ENCODE measurements at places on chromosomes 1 and 21. TPM values are rescaled to one million over a fixed set of nuclear protein-coding genes. Genes with fewer than 3 reads are reported as not detected.

GRCh38 chr1:155125511-155125945 is 2.1 kb upstream of the EFNA1 start:
- no peak for DNase-seq

DNA sequence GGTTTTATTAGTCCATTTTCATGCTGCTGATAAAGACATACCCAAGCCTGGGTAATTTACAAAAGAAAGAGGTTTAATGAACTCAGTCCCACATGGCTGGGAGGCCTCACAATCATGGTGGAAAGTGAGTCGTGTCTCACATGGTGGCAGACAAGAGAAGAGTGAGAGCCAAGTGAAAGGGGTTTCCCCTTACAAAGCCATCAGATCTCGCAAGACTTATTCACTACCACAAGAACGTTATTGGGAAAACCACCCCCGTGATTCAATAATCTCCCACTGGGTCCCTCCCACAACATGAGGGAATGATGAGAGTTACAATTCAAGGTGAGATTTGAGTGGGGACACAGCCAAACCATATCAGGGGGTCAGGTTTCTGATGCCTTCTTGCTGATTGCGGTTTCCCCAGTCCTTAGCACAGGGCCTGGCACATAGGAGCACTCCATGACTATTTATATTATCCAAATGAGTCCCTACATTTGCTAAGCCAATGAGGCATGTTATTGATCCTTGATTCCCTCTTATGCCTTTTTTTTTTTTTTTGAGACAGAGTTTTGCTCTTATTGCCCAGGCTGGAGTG is 35.3 kb upstream of the PAXBP1 start:
- DNase-seq: no peak

GRCh38 chr1:59543211-59543668 is 246.3 kb downstream of the FGGY start:
- no peak for DNase-seq

GRCh38 chr1:179831852-179832699 is 45.5 kb downstream of the TOR1AIP2 start:
- no peak for DNase-seq

DNA sequence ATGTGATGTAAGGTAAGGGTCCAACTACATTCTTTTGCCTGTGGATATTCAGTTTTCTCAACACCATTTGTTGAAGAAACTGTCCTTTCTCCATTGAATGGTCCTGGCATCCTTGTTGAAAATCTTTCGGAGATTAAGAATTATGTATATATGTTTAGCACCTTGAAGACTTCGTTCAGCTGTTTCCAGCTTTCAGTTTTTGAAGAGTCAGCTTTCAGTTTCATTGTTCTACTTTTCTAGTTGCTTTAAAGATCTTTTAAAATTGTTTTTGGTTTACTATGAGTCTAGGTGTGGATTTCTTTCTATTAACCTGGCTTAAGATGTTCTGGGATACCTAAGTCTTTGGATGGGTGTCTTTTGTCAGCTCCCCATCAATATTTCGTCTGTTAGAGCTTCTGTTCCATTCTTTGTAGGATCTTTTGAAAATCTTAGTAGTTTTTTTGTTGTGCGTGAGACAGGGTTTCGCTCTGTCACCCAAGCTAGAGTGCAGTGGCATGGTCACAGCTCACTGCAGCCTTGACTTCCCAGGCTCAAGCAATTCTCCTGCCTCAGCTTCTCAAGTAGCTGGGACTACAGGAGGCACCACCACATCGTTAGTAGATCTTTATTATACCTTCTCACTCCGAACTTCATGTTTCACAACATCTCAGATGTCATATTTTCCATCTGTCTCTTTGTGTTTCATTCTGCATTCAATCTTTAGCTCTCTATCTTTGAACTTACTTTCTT is 353.5 kb upstream of the B3GALT2 start:
- DNase-seq: peak; percentile 44

- DNase-seq: no peak
Observed at GRCh38 chr1:35572296-35572695, 818 bp upstream of the TFAP2E start.

- DNase-seq: no peak
Observed at GRCh38 chr1:89888480-89889322, 67.9 kb downstream of the LRRC8D start.

DNA sequence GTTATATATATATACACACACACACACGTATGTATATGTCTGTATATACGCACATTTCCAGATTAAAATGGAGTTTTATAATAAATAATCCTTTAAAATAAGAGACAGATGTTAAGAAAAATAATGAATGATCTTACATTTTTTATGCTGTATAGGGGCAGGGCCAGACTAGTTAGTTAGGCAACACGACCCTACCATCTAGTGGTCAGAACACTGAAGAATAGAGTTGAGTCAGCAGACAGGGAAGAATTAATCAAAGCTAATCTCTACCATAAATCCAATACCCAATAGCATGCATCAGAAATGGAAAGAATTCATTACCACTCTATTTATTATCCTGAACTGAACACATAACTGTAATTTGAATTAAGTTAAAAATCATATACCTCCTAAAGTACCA is 156.7 kb downstream of the BRINP3 start:
- DNase-seq: no peak

- DNase-seq: no peak
Observed at GRCh38 chr1:153100245-153100644, 5.9 kb upstream of the SPRR2E start.

- no peak for DNase-seq
Observed at GRCh38 chr1:54728027-54728426, 12.4 kb downstream of the TTC4 start.

- no peak for DNase-seq
Observed at GRCh38 chr1:206873603-206874188, 8.3 kb downstream of the IL20 start.

DNA sequence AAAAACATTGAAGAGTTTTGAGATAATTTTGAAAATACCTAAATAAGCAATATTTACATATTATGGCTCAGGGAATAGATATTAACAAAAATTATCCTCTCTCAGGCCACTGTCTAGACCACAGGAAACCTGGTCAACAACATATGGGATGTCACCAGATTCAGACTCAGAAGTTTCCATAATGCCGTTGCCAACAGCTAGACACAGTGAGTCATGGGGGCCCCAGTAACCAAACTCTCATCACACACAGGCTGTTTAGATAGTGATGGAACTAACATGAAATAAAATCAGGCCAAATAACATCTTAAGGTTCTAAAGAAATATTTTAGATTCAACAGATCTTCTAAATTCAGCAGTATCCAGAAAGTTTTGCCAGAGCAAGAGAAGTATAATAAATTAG is 681.7 kb upstream of the ADAMTS5 start:
- DNase-seq: no peak

GRCh38 chr21:45655124-45655523 is 11.6 kb downstream of the PCBP3 start:
- DNase-seq: no peak

- DNase-seq: no peak
Observed at GRCh38 chr1:106768077-106768476, 288.4 kb upstream of the PRMT6 start.

GRCh38 chr1:65469126-65469888 is 48.8 kb downstream of the LEPR start:
- DNase-seq: no peak

GRCh38 chr1:43438576-43438952 is 15.2 kb downstream of the HYI start:
- no peak for DNase-seq

DNA sequence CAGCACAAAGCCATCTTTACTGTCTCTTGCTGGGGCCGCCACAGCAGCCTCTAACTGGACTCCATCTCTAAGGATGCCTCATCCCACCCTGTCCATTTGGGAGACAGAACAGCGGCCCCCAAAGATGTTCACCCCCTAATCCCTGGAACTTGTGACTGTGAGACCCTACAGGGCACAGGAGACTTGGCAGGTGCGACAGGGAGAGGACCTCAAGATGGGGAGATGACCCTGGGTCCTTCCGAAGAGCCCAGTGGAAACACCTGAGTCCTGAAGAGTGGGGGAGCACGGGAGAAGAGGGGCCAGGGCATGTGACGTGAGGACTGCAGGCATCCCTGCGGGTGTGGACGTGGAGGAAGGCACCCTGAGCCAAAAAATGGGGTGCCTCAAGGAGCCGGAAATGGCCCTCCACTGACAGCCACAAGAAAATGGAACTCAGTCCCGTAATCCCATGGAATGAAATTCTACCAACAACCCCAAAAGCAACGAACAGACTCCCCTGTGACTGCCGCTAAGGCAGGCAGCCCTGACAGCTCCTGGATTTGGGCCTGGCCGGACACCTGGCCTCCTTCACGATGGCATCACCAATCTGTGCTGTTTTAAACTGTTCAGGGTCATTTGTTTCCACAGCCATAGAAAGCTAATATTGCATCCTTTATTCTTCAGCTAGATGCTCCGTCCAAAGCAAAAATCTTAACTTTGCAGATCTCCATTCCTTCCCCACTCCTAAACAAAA is 34.0 kb downstream of the C2CD2 start:
- DNase-seq: no peak

DNA sequence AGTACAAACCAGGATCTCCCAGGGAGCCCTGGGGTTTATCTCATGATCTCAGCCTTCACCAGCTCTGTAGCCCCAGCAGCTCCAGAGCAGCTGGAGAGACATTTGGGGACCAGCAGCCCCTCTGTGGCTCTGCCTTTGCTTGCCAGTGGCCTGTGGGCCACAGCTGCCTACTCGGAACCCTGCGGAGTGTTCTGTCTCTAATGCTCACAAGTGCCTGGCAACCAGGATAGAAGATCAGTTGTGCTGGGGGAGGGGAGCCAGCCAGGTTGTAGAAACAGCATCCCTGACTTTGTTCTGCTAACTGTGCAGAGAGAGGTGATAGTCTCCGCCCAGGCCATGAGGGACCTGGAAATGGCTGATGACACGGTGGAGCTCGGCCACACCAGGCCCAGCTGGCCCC is 50.9 kb upstream of the KCNJ15 start:
- DNase-seq: no peak

GRCh38 chr1:2208309-2209239 is 14.0 kb upstream of the FAAP20 start:
- no peak for DNase-seq

DNA sequence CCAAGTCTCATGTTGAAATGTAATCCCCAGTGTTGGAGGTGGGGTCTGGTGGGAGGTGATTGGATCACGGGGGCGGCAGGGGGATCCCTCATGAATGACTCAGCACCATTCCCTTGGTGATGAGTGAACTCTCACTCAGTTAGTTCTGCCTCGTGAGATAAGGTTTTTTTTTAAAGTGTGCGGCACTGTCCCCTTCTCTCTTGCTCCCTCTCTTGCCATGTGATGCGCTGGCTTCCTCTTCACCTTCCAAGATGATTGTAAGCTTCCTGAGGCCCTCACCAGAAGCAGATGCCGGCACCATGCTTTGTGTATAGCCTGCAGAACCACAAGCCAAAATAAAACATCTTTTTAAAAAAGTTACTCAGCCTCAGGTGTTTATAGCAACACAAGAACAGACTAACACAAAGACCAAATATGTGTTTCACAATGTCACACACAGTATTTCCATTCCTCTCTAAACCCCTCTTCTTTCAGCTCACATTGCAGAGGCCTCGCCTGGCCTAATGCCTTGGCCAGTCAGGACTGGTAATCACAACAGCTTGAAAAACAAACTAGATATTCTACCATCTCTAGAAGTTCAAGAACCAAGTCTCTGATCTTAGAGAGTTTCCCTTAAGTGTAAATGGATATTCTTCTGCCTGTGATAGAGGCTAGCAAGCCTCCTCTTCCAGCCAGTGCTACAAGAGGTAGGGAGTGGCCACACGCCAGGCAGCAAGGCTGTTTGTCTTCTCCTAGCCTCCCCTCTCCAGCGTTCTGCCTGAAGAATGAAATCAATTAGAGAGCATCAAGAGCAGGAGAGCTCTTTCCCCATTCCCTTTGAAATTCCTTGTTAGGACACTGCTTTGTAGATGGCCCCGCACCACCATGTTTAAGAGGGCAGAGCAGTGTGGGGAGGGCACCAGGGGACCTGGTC is 19.6 kb upstream of the RAP1A start:
- no peak for DNase-seq

DNA sequence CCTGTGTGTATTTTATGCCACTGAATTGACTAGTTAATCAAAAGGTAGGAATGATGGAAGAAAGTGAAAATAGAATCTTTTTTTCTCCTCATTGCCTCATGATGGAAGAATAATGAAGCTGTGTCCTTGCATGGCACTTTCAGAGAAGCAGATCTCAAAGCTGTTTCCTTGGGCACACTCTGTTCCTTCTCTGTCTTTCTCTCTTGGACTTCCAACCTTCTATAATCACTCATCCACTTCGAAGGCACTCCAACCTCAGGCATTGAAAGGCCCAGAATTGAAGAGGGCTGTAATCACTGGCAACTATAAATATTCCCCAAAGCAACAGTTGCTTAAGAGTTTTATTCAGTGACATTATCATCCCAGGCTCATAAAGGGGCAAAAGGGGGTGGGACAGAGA is 31.1 kb upstream of the DNASE2B start:
- no peak for DNase-seq

DNA sequence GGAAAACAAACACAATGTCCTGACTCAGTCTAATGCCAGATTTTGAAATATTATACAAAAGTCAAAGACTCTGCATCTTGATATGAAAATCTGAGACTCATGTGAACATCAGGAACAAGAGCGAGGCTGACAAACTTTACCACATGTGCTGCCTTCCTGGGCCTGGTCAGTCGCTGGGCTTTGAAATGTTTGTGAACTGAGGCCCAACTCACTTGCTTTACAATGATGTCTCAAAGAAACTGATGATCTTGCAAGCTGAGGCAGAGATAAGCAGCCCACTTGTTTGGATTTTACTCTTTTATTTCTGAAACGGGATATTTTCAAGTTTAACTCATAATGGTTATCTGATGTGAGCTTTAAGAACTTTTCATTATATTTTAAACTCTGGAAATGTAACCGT is 2.1 kb downstream of the BCAR3 start:
- DNase-seq: no peak

GRCh38 chr1:6310116-6310848 is 49.4 kb upstream of the GPR153 start:
- no peak for DNase-seq

TEX38 gene
- not detected for total RNA-seq

S100A8 gene
- total RNA-seq: not detected

TMOD4 gene
- total RNA-seq: 1.9 TPM

FMO5 gene
- 0.73 TPM for total RNA-seq

OR2L8 gene
- not detected for total RNA-seq

RGSL1 gene
- not detected for total RNA-seq

HCRTR1 gene
- total RNA-seq: not detected

GPATCH3 gene
- 16.7 TPM for total RNA-seq
